Astrocyte of the hippocampus (primary cell): ENCODE measurements at places on chromosomes 2 and 18.

GRCh38 chr2:53877556-53877955 is 17.8 kb upstream of the GPR75 start:
- DNase-seq = no peak

DNA sequence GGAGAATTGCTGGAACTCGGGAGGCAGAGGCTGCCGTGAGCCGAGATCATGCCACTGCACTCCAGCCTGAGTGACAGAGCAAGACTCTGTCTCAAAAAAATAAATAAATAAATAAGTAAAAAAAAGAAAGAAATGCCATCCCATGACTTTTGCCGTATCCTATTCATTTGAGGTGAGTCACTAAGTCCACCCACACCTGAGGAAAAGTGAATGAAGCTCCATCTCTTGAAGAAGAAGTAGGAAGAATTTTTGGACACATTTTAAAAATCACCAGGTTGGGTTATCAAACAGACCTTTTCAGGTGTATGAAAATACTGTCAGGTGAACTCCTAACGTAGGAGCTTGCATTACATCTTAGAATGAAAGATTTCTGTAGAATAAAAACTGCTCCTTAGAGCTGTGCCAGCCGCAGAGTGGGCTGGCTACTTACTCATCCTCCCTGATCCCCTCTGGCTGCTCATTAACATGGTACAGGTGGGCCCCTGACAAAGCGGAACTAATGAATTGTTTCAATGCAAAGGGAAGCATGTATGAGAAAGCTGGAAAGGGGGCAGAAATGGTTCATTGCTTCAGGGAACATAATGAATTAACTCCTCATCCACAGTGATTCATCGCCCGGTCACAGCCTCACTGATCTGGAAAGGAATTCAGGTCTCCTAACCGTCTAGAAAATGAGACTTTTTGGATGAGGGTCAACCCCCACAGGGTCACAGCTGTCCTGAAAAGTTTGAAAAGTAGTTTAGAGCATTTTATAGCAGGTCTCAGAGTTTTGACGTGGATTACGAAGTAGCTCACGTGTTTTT is 191.4 kb downstream of the SPP2 start:
- peak; percentile 88 for DNase-seq

DNA sequence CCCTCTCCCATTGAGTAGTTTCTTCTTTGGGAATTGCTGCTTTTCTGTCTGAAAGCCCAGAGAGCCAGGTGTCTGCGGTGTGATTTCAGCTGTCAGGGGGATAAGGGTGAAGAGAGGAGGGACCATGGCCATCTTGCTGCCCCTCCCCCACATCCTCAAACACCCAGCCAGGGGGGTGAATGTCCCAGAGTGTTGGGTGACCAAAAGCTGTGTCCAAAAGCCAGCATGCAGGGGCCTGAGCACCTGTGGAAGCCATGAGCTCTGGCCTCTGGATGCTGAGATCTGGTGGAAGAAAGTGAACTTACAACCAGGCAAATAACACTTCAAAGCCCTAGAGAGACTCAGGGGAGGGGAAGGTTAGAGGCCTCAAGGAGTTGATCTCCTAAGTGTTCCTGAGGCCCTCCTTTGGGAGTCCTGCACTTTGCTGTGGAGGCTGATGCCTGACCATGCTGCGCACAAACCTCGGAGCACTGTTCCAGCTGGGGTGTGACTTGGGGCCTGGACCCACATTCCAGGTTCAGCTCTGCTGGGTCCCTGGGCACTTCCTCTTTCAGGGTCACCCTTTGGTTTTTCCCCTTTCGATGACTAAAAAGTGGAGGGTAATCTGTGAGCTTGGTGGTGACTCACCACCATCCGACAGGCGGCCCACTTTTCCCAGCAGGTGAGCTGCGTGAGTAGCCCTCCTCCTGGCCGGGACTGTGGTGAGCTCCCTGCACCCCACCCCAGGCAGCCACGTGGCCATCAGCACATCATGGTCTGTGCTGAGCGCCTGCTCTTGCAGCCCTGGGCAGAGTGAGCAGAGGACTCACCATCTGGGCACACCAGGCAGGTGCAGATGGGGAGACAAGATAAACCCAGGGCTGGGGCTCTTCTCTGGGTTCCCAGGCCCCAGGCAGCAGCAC is 66.8 kb upstream of the FOSL2 start:
- DNase-seq = peak; percentile 63

- DNase-seq = peak; percentile 24
Observed at GRCh38 chr2:31238126-31238905, 4.4 kb downstream of the EHD3 start.

DNA sequence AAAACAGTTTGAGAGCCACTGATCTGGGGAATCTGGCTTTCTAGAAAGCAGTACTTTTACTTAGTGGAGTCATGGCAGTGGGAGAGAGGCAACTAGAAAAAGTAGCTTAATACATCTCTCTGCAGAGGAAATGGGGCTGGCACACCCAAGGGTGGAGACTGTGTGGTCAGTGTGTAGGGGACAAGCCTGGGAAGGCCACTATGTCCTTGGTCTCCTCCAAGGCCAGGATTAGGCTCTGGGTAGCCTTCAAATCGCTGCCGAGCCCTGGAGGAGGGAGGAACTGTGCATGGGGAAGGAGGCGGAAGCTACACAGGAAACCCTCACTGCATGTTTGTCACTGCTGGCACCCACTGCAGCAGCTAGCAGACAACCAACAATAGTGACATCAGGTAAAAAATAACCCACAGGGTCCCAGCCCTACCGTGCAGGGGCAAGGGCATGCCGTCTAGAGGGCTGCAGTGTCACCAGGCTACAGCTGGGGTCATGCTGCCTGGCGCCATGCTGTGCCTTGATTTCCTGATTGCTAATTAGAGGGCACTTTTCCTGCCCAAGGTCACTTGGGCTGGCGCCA is 34.8 kb downstream of the LBH start:
- peak; percentile 45 for DNase-seq

DNA sequence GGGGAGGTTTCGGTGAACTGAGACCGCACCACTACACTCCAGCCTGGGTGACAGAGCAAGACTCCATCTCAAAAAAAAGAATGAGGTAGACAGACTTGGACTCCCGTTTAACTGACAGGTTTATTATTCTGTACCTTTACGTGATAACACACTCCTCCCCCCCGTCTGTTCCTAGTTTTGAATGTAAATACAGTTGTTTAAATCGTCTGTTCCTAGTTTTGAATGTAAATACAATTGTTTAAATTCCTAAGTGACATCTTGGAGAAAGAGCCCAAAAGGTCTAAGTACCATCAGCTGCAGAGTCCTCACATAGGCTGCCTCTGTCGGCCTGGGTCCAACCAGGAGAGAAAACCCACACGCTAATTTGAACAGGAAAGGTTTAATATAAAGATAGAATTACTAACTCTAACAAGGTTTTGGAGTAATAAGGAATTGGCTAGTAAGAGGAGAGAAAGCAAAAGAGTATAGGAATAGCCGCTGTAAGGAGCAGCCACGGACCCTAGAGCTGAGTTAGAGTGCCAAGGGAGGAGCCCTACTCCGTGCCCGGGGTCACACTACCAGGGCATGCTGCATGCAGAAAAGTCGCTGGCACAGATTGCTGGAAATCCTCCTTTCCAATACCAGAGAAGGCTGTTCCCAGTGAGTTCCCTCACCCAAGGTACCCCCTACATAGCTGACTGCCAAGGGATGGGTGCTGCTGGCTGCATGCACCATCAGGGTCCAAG is 83.5 kb upstream of the RANBP2 start:
- no peak for DNase-seq

DNA sequence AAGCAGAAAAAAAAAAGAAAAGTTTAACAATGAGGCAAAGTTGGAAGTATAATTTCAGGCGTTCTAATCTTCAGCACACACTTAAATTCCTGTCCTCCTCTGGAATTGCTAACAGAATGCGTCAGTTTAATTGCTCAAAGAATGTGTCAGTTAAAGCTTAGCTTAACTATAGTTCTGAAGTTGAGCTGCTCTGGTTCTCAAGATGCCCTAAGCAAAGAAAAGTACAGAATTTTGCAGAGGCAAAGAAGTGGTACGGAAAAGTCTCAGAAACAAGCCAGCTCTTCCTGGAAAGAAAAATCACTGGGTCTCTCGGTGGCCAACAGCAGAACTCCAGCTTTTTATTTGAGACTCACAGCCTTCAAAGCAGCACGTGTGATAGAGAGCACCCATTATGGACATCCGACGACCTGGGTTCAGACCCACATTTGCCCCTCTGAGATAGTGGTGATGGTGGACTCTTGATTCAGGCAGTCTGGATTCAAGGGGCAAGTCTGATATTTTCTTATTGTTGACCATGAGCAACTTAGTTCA is 22.2 kb upstream of the MYO3B start:
- no peak for DNase-seq

DNA sequence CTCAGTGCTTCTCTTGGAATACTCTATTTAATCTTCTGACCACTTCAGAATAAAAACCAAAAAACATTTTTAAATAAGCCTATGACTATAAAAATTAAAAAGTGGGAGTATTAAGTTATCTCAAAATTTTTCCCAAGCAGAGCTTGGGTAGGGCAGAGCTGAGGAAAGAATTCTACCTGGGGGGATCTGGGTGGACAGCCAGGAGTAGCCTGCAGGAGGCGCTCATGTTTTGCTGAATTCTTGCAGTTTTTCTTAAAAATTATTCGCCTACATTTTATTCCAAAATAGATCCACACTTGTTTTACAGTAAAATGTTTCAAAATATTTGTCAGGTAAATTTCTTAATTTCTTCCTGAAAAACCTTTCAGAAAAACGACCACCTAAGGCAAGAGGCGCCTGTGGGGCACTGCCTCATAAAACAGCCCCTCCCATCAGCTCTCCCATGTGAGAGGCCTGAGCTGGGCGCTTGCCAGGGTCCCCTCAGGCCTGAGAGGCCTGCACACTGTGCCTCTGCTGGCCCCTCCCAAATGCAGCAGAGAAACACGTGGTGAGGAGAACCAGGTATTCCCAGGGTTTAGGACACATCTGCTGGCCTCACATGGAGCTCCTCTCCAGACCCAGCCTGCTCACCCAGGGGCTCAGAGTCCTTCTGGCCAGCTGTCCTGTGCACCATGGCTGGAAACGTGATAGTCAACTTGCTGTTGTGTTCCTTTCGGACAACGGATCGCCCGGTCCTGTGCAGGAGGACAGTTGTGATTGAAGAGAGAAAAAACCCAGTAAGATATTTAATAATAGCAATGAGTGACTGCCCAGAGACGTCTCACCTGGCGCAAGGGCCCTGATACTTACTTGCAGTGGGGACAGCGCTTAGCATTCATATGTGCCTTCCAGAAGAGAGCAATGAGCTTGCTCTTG is 17.5 kb downstream of the POLR1A start:
- no peak for DNase-seq

- no peak for DNase-seq
Observed at GRCh38 chr2:85697716-85698115, 3.6 kb downstream of the GNLY start.

DNA sequence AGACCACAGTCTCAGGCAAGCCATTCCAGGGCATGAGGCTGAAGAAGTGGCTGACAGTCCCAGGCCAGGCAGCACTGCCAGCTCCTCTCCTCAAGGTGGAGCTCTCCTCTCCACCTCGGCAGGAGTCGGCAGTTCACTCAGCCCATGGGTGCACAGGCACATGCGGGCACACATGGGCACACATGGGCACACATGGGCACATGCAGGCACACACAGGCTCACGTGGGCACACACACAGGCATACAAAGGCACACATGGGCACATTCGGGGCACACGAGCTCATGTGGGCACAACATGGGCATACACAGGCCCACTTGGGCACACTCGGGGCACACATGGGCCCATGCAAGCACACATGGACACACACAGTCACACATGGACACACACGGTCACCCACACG is 65.3 kb upstream of the TAF1B start:
- peak; percentile 12 for DNase-seq

DNA sequence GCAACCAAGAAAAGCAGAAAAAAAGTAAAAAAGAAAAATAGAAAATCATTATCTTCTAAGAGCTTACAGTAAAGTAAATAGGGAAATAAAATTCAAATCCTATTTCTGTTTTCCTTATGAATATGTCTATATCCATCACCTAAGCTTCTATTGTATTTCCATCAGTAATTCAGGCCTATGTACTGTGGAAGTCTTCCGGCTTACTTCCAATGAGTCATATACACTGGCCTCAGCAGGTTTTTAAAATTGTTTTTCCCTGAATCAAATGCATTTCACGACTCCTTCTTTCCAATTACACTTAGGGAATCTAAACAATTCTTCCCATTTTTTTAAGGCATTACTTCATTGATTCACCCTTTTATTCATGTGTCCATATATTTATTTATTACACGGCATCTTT is 164.7 kb downstream of the CCDC102B start:
- peak; percentile 2 for DNase-seq

DNA sequence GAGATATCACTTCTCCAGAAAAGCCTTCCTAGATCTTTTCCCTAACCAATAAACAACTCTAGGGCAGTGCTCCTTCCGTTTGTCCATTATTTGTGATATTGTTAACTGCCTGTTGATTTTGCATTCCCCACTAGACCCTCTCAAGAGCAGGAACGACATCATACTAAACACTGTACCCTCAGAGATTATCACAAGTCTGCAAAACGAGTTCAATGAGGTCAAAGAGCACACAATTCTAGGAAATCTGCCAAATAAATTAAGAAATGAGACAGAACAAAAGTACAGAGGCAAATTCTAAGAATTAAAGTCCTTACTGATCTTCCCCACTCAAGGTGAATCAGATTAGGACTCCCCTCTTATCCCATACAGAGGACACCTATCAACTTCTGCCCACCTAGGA is 7.6 kb downstream of the RTTN start:
- no peak for DNase-seq

GRCh38 chr2:42927334-42928160 is 135.2 kb upstream of the HAAO start:
- DNase-seq = no peak

DNA sequence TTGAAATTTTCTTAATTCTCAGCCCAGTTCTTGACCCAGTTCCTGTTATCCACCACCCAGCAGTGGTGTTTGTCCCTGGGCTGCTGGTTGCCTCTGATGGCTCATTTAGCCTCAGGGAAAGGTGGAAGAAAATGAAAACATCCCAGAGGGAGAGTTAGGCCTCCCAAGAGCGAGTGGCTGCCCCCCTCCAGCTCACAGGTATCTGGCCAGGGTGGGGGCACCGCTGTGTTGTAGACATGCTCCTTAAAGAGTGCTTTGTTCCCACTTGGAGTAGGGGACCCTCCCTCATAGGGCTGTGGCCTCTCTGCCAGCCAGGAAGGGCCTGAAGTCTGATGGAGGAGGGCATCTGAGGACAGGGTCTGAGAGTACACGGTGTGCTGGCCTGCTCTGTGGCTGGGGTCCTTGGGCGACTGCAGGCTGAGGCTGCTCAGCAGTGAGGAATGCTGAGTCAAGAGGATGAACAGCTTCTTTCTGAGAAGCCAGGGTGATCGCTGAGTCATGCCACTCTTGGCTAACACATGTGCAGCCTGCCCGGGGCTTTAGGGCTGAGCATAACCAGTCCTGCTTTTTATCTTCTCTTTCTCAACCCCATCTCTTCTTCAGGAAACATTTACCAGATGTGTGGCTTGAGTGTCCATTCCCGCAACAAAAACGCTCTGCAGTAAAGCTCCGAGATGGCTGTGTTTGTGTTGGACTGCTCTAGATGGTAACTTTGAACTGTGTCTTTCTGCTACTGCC is 72.3 kb downstream of the IL1R2 start:
- DNase-seq = peak; percentile 97
